NCI-H2081 (cell line): ENCODE measurements at places on chromosomes 2 and 18.

DNA sequence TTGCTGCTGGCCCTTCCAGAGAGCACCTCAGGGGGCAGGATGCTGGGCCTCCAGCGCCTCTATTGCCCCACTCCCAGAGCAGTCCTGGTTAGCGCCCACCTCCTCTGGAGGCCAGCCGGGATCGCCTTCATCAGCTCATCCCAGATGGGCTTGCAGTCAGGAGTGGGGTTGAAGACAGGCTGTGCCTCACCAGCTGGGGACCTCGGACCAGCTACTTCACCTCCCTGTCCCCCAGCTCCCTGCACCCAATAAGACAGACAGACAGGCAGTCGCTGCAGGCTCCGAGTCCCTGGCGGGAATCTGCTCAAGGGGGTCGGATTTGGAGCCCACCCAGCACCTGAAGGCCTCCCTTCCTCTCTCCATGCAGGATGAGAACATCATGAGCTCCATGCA is 18.9 kb upstream of the FAHD2A start:
- no peak for DNase-seq

DNA sequence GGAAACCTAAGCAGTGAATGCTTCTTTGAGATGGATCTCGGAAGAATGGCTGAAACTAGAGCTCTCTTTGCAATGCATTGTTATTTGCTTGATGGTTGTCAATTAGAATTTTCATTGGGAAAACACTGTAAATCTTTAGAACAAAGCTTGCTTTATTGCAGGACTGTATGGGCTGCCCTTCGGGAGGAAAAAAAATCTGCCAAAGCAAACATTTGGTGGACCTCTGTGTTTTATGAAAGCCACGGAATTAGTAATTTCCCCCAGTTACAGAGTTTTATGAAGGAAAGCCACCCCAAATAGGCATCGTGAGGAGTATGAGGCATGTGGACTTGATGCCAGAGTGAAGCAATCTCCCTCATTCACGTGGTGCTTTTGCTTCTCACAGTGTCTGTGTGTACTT is 33.5 kb downstream of the RHBDD1 start:
- DNase-seq, result no peak

GRCh38 chr2:189362283-189362682 is 79.0 kb upstream of the WDR75 start:
- DNase-seq, result no peak

- DNase-seq, result no peak
Measured at GRCh38 chr2:199602271-199602895, 144.6 kb upstream of the SATB2 start.

GRCh38 chr2:238817891-238818290 is 30.0 kb upstream of the TWIST2 start:
- no peak for DNase-seq

- no peak for DNase-seq
Measured at GRCh38 chr18:35189510-35189909, 51.3 kb upstream of the ZNF397 start.
